Cerebellar nuclear complex (tissue), 1 donor: ENCODE measurements at places on chromosomes 2 and 18.
A peak's percentile ranks its signal among the peaks of the same experiment; 100 is the strongest.

DNA sequence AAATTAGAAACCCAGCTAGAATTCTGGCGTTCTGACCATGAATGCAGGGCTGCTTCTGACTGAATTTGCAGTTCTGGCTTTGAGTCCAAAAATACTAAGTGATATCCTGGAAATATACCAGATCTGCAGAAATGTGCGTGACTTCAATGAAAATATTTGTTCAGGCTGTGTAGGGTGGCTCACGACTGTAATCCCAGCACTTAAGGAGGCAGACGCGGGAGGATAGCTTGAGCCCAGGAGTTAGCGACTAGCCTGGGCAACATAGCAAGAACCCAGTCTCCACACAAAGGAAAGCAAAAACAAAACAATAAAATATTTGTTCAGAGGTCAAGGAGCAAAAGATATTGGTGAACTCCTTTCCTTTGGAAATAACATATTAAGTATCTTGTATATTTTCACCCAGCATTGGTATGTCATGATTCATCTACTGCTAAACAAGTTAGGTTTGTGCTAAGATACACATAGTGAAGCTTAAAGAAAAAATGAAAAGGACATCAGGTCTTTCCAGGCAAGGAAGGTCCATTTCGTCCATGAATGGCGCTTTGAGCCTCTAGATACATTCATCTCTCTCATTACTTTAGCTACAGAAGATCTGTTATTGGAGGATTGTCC, 239.2 kb downstream of the CMPK2 start:
- DNase-seq: no peak

GRCh38 chr2:225052703-225053102, 10.4 kb upstream of the DOCK10 start:
- no peak for DNase-seq

GRCh38 chr2:215915441-215915840, 97.9 kb downstream of the MREG start:
- no peak for DNase-seq

GRCh38 chr2:155633887-155634570, 698.5 kb downstream of the NR4A2 start:
- no peak for DNase-seq

DNA sequence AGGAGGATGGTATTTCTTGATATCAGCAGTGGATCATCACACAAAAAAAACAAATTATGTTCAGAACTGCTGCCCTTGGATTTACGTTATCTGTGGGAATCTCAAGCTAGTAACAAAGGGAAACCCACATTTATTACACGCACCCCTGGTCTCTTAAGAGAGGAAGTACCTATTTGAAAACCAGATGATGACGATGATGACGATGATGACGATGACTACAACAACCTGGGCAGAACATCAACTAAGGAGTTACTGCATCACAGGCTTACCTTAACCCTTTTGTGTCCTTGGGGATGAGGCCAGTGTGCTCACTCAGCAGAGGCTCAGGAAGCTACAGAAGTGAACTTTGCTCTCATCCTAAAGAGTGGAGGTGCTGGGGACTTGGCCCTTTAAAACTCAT, 169.4 kb downstream of the FSHR start:
- no peak for DNase-seq

DNA sequence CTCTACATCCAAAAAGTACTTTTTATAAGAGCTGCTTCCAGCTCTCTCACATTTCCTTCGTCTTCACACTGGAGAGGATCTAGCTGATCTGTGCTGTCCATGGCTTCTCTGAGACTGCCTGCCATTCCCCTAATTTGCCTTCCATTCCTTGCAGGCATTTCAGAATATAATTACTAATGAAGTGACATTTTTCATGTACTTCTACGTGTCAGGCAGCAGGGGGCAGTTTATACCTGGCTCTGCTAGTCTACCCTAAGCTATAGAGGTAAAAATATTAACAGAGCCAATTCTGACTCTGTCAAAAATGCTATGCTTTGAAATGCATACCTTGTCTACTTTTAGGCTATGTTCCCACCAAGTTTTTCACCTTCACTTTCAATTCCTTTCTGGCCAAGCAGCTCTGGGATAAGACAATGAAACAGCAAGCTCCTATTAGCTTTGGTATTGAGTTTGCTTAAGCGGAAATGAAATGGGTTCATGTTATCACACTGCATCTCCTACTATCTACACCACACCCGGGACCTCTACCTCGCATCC, 81.9 kb downstream of the MEP1B start:
- DNase-seq: no peak

- no peak for DNase-seq
Measured at GRCh38 chr2:217340176-217340575, 480.3 kb upstream of the TNP1 start.

GRCh38 chr2:3643371-3644245, 14.4 kb upstream of the ALLC start:
- no peak for DNase-seq

DNA sequence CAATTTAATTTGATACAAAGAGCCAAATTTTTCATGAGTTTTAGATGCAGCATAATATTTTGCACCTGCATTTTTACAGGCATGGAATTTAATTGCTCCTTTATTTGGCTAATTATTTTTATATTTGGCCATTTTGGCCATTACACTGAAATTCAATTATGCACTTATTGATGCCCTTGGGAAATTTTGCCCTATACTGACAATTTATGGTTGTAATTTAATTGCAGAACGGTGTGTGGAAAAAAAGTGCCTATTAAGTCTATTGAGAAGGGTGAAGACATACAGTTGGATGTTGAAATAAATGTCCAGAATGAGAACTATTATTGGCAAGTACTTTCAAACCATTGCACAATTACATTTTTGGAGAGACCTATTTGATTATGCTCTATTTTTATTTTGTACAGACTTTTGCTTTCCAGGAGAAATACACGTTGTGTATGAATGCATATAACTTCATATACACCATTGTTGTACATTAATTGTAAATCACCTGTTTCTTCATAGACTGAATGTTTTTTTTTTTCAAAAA, 1319.3 kb upstream of the CDH2 start:
- DNase-seq: no peak

DNA sequence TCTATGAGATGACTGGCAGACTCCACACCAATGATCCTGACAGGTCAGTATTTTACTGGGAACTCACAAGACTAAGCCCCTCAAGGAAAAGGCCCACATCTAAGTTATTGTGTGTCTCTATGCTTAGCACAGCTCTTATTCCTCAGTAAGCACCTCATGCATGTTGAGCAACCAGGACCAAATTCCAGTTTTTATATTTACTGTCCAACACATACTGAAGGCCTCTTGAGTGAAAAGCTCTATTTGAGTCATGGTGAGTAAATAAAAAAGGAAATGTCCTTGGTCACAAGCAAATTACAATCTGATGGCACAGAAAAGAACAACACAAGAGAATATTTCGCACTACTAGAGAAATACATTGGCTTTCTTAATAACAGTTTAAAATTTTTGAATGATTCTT, 87.9 kb upstream of the ETAA1 start:
- DNase-seq: no peak

DNA sequence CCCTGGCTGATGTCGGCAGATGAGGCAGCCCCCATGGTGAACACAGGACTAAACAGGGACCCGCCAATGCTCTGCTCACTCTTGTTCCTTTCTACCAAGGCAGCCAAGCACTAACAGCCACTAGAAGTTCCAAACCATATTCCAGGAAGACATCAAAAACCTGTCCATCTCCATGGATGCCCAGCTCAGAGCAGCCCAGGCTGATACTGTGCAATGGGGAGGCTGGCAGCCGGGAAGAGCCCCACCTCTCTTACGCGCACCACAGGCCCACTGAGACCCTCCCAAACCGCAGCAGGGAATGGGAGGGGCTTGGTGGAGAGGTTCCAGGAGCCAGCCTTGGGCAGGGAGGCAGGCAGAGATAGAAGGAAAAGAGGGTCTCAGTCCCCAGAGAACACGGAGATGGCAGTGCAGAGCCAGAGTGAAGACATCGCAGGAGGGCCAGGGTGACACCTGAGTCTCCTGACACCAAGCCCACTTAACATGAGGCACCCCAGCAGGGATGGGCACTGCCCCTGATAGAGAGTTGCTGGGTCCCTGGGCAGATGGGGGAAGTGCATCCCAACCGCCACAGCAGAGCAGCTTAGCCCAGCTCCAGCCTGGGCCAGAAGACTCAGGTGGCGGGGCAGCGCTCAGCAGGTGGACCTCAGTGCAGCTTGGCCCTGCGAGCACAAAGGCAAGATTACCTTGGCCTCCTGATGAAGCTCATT, 3.4 kb downstream of the HS6ST1 start:
- DNase-seq: peak; percentile 27

- DNase-seq: no peak
Measured at GRCh38 chr18:23885750-23886149, 128.8 kb upstream of the TTC39C start.

GRCh38 chr2:196176142-196176738, 4.9 kb upstream of the STK17B start:
- DNase-seq: no peak

DNA sequence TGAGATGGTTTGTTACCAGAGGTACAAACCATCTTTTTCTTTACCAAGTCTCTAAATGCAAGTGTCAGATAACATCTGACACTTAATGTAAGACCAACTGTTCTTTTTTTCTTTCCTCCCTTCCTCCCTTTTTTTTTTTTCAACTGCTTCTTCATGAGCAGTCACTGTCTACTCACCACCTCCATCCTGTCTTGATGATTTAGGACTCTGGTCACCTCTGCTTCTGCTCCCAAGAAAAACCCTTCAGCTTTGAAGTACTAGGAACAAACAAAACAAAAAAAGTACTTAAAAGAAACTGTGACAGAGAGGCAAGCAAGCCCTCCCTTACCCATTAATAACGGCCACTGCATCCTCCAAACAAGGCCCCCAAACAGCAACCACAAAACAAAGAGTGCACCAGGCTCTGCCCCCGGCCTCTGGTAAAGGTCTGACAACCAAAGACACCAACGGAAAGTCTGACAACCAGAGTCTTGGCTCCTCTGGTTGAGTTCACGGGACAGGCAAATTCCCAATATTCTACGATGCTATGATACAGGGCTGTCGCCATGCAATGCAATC, 141.0 kb downstream of the ARL4C start:
- no peak for DNase-seq

GRCh38 chr2:177239932-177240630, 24.4 kb downstream of the NFE2L2 start:
- no peak for DNase-seq
